ENCODE measurements at places on chromosomes 13 and 19. TPM values are rescaled to one million over a fixed set of nuclear protein-coding genes. Genes with fewer than 3 reads are reported as not detected.

The RUBCNL gene
- total RNA-seq = 1.4 TPM

The SLC25A41 gene
- 1.1 TPM for total RNA-seq

The ZNF563 gene
- total RNA-seq = 6.6 TPM

DNA sequence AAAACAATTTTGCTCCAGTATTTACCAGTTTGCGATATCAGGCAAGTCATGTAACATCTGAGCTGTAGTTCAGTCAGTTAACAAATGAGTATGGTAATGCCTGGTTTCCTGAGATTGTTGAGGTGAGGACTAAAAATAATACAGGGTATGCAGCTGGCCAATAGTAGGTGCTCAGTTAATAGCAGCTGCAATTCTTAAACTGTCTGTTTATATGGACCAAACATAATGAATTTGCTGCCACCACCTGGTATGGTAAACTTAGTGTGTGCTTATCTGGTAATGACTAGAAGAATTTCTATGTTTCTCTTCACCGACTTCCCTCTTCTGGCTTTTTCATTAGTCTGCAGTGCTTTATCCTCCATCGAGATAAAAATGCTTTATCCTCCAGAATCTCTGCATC lies 9.1 kb downstream of the ZMYM2 start:
- no peak overlapping the region for H3K4me3 ChIP-seq
- H3K27me3 ChIP-seq = no peaks in the 10 kb centered on the region
- peaks cover 7% of the 10 kb centered on the region for H3K36me3 ChIP-seq
- H3K27ac ChIP-seq = no peak overlapping the region
- H3K4me1 ChIP-seq = peaks cover 14% of the 10 kb centered on the region

DNA sequence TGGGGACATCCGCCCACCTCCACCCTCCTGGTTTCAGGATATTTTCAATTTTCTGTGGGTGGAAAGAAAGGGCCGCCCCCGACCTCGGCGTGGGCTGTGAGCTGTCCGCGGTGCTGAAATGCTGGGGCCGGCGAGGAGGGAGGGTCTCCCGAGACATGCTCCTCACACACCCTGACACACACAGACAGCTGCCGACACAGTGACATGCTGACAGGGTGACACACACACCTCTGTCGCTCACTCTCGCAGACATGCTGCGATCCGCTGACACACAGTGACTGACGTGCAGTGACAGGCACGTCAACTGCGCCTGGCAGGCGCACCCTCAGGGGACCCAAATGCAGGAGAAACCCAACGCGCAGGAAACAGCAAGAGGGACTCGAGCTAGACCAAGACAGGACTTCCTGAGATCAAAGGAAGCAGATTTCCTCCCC lies 25.1 kb upstream of the MEIS3 start:
- no peak overlapping the region for H3K27ac ChIP-seq
- H3K4me1 ChIP-seq = no peaks in the 10 kb centered on the region
- DNase-seq = no peak

DNA sequence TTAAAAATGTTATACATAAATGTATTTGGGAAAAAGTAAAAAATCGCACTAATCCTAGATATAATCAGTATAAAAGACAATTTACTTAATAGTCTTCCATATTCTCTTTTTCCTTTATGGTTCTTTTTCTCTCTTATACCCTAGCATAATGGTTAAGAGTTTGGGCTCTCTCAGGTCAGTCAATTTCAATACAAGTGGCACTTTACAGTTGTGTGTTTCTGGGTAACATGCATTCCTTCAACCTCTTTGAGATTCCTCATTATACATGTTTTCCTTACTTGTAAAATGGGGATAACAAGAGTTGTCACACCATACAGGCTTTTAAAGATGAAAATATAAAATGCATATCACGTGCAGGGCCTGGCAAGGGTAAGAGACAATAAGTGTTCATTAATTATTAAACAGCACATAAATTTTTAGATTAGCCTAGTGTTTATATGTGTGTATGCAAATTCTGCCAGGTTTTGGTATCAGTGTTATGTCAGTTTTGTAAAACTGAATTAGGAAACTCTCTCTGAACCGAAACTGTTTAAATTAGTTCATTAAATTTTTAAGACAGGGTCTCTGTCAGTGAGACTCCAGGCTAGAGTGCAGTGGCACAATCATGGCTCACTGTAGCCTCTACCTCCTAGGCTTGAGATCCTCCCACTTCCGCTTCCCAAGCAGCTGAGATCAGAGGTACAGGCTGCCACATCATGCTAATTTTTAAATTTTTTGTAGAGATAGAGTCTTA lies 49.8 kb downstream of the ELF1 start:
- no peak for DNase-seq
- no peaks in the 10 kb centered on the region for H3K36me3 ChIP-seq
- H3K27me3 ChIP-seq = no peaks in the 10 kb centered on the region

DNA sequence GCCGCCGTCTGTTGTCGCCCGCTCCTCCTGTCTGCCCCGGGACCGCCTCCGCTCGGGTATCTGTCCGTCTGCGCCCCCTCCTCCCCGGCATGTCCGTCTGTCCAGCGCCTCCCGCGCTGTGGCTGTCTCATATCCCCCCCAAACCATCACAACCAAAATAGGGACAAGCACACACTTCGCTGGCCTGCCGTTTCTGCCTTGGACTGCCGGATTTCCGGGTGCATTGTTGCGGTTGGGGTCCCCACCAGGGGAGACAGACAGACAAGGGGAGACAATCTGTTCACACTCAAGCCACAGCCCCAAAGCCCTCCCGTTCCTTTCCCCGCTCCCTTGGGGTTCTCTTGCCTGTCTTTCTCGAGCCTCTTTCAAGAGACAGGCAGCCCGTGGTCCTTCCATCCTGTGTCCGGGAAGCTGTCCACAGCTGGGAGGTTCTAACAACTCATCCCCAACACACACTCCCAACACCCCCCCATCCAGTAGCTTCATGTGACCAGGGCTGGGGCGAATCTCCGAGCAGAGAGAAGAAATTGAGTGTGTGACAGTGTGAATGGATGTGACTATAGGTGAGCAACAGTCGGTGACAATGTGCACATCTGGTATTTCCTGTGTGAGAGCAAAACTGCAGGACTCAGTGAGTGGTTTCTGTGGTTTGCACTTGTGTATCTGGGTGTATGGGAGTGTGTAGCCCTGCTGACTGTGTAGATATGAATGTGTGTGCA lies 16.5 kb upstream of the FOSB start:
- peak overlapping the region; percentile 54 for H3K4me3 ChIP-seq
- H3K4me1 ChIP-seq = peaks cover 49% of the 10 kb centered on the region
- H3K36me3 ChIP-seq = no peaks in the 10 kb centered on the region
- DNase-seq = peak; percentile 83

GRCh38 chr19:19171821-19172532 lies 1.9 kb upstream of the MEF2B start:
- no peaks in the 10 kb centered on the region for H3K36me3 ChIP-seq
- no peak overlapping the region for H3K27ac ChIP-seq
- H3K4me3 ChIP-seq = no peak overlapping the region
- no peaks in the 10 kb centered on the region for H3K27me3 ChIP-seq
- DNase-seq = no peak

- no peaks in the 10 kb centered on the region for H3K27me3 ChIP-seq
- no peak overlapping the region for H3K4me3 ChIP-seq
- no peak for DNase-seq
- H3K27ac ChIP-seq = no peak overlapping the region
- H3K4me1 ChIP-seq = no peaks in the 10 kb centered on the region
These were observed 5.4 kb downstream of the NOP53 start for GRCh38 chr19:47750752-47751151.

- H3K27ac ChIP-seq = no peak overlapping the region
- no peaks in the 10 kb centered on the region for H3K4me1 ChIP-seq
- H3K4me3 ChIP-seq = no peak overlapping the region
- H3K36me3 ChIP-seq = peaks cover 47% of the 10 kb centered on the region
- no peak for DNase-seq
- no peaks in the 10 kb centered on the region for H3K27me3 ChIP-seq
These were observed 21.3 kb downstream of the SLC46A3 start for GRCh38 chr13:28697441-28697840.

DNA sequence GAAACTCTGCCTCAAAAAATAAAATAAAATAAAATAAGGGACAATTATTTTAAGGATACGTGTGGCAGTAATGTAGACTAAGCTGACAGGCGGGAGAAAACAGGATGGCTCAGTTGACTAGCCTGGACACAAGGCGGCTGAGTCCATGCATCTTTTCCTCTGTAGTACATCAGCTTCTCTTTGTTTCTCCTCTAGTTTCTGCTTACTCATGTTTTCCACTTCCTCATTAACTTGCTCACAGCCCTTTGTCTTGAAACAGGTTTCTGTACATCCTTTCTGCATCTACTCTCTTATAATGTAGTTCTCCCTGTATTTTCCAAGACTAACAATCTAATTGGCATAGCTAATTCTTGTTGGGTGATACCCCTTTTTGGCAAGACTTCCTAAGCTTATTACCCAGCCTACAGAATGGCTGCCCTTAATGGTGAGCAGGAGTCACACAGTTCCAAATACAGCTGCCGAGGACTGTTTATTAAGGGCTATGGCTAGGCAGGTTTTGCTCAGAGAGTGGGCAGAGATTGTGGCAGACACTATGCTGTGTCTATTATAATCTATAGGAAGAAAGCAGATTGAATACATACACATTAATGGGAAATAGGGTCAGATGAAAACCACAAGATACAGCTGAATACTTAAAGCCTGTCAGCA lies 58.7 kb upstream of the KLF5 start:
- H3K4me1 ChIP-seq = no peaks in the 10 kb centered on the region
- H3K27me3 ChIP-seq = no peaks in the 10 kb centered on the region
- no peaks in the 10 kb centered on the region for H3K36me3 ChIP-seq
- DNase-seq = no peak
- no peak overlapping the region for H3K27ac ChIP-seq
- H3K4me3 ChIP-seq = no peak overlapping the region

DNA sequence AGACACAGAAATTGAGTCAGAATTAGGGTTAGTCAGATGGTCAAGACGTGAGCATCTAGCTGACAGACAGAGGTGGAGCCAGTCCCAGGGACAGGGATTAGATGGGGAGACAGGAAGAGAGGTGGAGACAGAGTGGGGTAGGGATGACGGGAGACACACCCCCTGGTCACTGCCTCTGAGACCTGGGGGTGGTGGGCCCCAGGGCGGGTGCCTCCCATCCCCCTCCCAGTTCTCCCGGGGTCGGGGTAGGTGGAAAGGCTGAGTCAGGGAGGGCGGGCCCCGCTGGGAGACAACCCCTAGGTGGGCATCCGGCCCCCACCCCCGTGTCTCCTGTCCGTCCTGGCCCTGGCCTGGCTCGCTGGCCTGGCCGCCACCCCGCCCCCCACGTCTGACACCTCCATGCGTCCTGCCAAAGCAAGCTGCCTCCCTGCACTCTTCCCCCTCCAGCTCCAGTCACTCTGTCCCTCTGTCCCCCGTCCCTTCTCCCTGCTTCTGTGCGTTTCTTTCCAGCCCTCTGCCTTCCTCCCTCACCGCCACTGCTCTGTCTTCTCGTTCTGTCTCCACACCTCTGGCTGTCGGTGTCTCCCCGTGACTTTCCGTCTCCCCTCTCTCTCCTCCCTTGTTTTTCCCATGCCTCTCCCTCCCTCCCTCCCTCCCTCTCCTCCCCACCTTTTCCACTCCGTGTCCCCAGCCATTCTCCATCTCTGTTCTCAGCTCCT lies 15.1 kb downstream of the CCDC97 start:
- H3K36me3 ChIP-seq = no peaks in the 10 kb centered on the region
- no peaks in the 10 kb centered on the region for H3K27me3 ChIP-seq

GRCh38 chr13:30648522-30649012 lies 30.8 kb downstream of the USPL1 start:
- no peak overlapping the region for H3K4me3 ChIP-seq
- H3K36me3 ChIP-seq = peaks cover 4% of the 10 kb centered on the region
- peaks cover 36% of the 10 kb centered on the region for H3K4me1 ChIP-seq
- DNase-seq = no peak
- no peaks in the 10 kb centered on the region for H3K27me3 ChIP-seq
- no peak overlapping the region for H3K27ac ChIP-seq

DNA sequence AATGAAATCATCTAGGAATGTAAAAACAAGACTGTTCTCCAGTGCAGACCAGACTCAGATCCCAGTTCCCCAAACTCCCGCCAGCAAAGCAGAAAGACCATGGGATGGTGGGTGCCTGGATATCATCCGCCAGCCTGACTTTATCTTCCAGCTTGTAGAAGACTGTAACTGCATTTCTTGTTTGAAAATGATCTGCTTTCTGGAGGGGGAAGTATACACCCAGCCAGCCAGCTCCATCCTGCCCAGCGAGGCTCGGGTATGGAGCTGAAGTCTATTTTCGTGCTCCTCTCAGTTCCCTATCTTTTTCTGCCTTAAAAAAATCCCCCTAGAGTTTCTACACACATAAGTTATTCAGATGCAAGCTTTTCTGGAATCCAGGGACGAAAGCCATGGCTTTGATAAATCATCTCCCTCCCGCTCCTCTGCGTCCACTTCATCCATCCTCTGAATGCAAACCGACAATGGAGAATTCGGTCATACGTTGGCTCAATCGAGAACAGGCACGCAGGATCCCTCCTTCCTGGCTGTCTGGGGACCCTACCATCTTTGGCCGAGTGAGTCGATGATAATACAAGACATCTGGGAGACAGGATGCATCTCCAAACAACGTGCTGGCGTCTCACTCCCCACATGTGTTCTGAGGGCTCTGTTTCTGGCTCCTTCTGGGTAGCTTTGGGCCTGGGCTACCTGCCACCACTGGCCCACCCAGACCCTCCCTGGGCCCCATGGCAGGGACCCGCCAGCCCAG lies 31.2 kb downstream of the CEBPG start:
- peaks cover 5% of the 10 kb centered on the region for H3K4me1 ChIP-seq
- no peak overlapping the region for H3K4me3 ChIP-seq
- peak overlapping the region; percentile 12 for H3K27ac ChIP-seq
- DNase-seq = peak; percentile 77
- no peaks in the 10 kb centered on the region for H3K27me3 ChIP-seq
- no peaks in the 10 kb centered on the region for H3K36me3 ChIP-seq

GRCh38 chr19:2716275-2716650 lies 4.9 kb downstream of the DIRAS1 start:
- H3K36me3 ChIP-seq = no peaks in the 10 kb centered on the region
- H3K4me3 ChIP-seq = no peak overlapping the region
- DNase-seq = peak; percentile 53
- peaks cover 50% of the 10 kb centered on the region for H3K27me3 ChIP-seq
- H3K4me1 ChIP-seq = peaks cover 15% of the 10 kb centered on the region
- no peak overlapping the region for H3K27ac ChIP-seq

DNA sequence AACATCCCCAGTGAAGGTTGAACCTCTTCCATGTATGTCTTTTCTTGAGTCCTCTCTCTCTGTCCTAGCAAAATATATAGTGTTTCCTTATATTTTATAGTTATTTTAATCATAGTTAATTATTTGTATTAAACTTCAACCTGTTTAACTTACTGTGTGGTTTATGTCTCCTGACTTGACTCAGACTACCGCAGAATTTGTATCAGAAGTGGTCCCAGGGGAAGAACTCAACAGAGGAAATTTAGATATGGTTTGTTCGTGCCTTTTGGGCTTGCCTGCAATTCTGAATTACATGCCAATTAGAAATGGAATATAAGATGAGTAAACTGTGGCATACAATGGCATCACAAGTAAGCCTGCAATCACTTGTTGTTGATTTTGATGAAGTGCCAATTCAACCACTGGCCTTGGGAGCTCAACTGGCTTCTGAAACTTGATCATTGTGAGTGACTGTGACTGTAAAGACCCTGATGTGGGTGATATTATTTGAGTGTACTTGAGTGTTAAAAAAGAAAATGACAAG lies 1459.5 kb upstream of the PCDH20 start:
- H3K27ac ChIP-seq = no peak overlapping the region
- H3K4me3 ChIP-seq = no peak overlapping the region
- no peak for DNase-seq
- H3K4me1 ChIP-seq = no peaks in the 10 kb centered on the region
- H3K27me3 ChIP-seq = no peaks in the 10 kb centered on the region
- no peaks in the 10 kb centered on the region for H3K36me3 ChIP-seq

- peak; percentile 97 for DNase-seq
- H3K27ac ChIP-seq = peak overlapping the region; percentile 90
- no peak overlapping the region for H3K4me3 ChIP-seq
- no peaks in the 10 kb centered on the region for H3K27me3 ChIP-seq
- H3K36me3 ChIP-seq = no peaks in the 10 kb centered on the region
These were observed 11.9 kb upstream of the FOSB start for GRCh38 chr19:45455707-45456499.
